Dermis lymphatic vessel endothelial cell (primary cell): ENCODE measurements at places on chromosomes 11 and 22. TPM values are rescaled to one million over a fixed set of nuclear protein-coding genes. Genes with fewer than 3 reads are reported as not detected.

ACR gene
- total RNA-seq = 0.22 and 0.34 TPM in 2 replicates

ZNF280B gene
- 0.43 and 0.54 TPM in 2 replicates for total RNA-seq

MOV10L1 gene
- 26.8 and 32.8 TPM in 2 replicates for total RNA-seq

OR2AG2 gene
- not detected in 2 replicates for total RNA-seq

APOL4 gene
- 2.7 and 7.0 TPM in 2 replicates for total RNA-seq

TRIM64 gene
- not detected in 2 replicates for total RNA-seq

BTBD18 gene
- total RNA-seq = not detected in 2 replicates

CNIH2 gene
- 0.09 TPM in 1 of 2 replicates, not detected in the other for total RNA-seq

PATE1 gene
- not detected in 2 replicates for total RNA-seq

SMC1B gene
- not detected in 2 replicates for total RNA-seq

MOGAT2 gene
- total RNA-seq = 0.09 TPM in 1 of 2 replicates, not detected in the other

SDHAF2 gene
- 43.8 and 77.5 TPM in 2 replicates for total RNA-seq

SPA17 gene
- total RNA-seq = 3.6 and 5.9 TPM in 2 replicates

ASPHD2 gene
- 0.65 and 1.1 TPM in 2 replicates for total RNA-seq

PDE3B gene
- 0.34 and 0.54 TPM in 2 replicates for total RNA-seq

IL18BP gene
- total RNA-seq = 0.65 and 1.6 TPM in 2 replicates

ARVCF gene
- total RNA-seq = 46.2 and 46.5 TPM in 2 replicates

TRIM6 gene
- 0.43 and 1.5 TPM in 2 replicates for total RNA-seq

LAYN gene
- total RNA-seq = 146 and 171 TPM in 2 replicates

LARGE2 gene
- not detected in 2 replicates for total RNA-seq

CARD16 gene
- total RNA-seq = 40.0 and 98.1 TPM in 2 replicates

AQP11 gene
- 0.11 and 0.17 TPM in 2 replicates for total RNA-seq

KRTAP5-8 gene
- not detected in 2 replicates for total RNA-seq

MRGPRX4 gene
- total RNA-seq = 0.69 and 0.87 TPM in 2 replicates

DDI1 gene
- total RNA-seq = not detected in 2 replicates

TALDO1 gene
- 96.4 and 101 TPM in 2 replicates for total RNA-seq

BACE1 gene
- total RNA-seq = 7.0 and 8.1 TPM in 2 replicates

SHANK3 gene
- total RNA-seq = 9.4 and 17.3 TPM in 2 replicates

LMO2 gene
- total RNA-seq = 75.4 and 87.8 TPM in 2 replicates

OTOG gene
- not detected in 2 replicates for total RNA-seq

APOL6 gene
- total RNA-seq = 13.7 and 14.7 TPM in 2 replicates

SYCE3 gene
- not detected in 2 replicates for total RNA-seq
